ENCODE measurements at places on chromosomes 5 and 9. TPM values are rescaled to one million over a fixed set of nuclear protein-coding genes. Genes with fewer than 3 reads are reported as not detected.

DNA sequence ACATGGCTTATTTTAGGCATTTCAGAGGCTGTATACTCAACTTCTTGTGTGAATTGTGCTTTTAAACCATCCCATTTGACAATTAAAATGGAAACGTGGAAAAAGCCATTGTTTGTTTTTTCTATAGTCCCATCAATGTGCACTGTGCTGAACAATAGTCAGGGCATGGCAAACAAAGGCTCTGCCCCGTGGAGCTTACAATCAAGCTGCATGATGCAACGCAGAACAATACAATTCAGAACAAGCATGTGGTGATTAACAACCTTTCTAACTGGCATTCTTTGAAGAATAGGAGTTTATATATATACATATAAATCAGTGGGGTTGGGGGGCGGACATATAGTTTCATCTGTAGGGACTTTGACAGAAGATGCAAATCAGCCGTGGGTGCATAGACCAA lies 2125.4 kb upstream of the WWC1 start:
- DNase-seq = no peak

DNA sequence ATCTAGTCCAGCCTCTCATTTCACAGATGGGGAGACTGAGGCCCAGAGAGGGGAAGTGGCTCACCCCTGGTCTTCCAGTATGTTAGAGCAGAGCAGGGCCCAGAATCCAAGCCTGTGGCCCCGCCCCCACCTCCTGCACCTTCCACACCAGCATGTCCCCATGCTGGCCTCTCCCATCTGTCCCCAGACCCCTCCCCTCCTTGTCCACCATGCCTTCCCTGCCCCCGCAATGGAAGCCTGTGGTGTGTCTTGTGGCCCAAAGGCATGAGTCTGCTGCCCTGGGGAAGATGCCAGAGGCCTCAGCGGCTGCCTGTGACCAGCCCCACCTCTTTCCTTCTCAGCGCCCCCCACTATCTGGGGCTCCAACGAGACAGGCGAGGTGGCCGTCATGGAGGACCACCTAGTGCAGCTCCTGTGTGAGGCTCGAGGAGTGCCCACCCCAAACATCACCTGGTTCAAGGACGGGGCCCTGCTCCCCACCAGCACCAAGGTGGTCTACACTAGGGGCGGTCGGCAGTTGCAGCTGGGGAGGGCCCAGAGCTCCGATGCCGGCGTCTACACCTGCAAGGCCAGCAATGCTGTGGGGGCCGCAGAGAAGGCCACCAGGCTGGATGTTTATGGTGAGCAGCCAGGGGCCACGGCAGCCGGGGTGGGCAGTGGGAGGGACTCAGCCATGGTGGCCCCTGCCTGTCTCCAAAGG lies 87.2 kb downstream of the HMCN2 start:
- DNase-seq = no peak

DNA sequence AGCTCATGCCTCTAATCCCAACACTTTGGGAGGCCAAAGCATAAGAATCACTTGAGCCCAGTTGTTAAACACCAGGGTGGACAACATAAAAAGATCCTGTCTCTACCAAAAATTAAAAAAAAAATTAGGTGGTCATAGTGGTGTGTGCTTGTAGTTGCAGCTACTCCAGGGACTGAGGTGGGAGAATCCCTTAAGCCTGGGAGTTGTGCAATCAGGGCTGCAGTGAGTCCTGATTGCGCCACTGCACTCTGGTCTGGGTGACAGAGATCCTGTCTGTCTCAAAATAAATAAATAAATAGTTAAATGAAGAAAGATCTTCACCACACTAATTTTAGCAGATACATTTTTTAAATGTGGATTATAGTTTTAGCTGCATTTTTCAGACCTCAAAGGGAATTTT lies 433.2 kb downstream of the MAT2B start:
- DNase-seq = no peak

GRCh38 chr9:134879664-134880483 lies 736 bp upstream of the FCN2 start:
- DNase-seq = no peak

- DNase-seq = no peak
Observed at GRCh38 chr9:117218951-117219350, 195.9 kb downstream of the ASTN2 start.

DNA sequence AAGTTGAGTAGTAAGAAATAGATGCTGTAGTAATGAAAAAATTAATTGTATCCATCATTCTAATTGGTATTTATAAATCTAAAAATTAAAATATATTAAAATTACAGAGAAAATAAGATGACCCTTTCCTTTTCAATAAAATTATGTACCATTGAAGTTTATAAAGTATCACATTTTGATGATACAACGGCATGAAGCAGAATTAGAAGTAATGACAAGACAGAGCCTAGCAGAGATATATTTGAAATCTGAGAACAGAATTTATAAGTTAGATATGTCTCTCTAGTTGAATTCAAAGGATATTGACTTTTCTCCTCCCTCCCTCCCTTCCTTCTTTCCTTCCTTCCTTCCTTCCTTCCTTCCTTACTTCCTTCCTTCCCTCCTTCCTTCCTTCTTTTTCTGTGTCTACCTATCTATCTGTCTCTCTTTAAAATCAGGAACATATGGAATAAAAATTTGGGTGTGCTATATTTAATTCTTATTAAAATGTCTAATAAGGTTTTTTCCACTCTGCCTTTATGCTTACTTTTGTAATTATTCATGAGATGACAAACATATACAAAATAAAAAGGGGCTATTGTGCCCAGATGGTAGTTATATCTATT lies 258.5 kb upstream of the CD180 start:
- no peak for DNase-seq

DNA sequence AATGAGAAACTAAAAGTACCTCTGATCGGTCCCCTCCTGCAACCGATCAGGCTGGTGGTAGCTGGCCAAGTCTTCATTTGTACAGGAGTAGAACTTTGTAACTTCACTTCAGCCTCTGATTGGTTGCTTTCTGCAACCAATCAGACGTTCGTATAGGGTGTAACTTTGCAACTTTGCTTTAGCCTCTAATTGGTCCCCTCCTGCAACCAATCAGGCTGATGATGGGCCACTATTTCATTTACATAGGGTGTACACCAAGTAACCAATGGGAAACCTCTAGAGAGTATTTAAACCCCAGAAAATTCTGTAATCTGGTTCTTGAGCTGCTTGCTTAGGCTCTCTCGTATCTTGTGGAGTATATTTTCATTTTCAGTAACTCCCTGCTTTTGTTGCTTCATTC lies 445.5 kb downstream of the MED10 start:
- no peak for DNase-seq

DNA sequence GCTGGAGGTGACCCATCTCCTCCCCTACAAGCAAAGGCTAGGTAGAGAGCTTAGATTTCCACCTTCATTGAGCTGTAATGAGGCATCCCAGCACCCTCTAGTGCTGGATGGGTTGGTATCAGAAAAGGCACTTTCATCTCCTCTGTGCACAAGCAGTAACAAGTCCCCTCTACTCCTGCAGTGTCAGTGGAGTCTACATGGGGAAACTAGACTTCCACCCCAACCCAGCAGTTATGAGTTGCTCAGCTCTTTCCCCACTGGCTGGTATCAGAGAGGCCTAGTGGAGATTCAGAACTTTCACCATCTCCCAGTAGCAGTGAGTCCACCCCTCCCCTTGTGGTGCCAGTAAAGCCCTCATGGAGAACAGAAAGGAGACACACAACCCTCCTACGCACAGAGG lies 17.9 kb downstream of the FCN1 start:
- no peak for DNase-seq

DNA sequence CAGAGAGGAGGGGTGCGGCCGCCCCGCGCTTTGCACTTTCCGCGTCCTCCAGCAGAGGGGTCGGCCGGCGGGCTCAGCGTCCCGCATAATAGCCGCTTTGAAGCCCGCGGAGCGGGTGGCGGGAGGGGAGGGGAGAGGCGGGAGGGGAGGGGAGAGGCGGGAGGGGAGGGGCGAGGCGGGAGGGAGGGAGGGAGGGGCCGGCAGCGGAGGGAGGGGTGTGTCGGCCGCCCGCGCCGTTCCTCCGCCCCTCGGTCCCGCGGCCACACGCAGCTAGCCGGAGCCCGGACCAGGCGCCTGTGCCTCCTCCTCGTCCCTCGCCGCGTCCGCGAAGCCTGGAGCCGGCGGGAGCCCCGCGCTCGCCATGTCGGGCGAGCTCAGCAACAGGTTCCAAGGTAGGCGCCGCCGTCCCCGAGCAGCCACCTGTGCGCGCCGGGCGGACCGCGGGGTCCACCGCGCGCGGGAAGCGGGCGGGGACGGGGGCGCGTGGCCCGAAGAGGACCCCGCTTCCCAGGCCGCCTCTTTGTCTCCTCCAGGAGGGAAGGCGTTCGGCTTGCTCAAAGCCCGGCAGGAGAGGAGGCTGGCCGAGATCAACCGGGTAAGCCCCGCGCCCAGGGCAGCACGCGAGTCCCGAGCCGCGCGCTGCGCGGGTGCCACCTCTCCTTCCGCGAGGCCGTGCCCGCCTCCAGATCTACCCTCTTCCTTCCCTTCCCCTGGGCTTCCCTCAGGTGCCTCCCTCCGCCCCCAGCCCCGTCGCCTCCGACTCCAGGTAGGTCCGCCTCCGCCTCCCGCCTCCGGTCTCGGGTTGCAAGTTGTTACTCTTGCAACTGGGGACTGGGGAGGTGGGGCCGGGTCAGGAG lies at the start of gene AIF1L:
AIF1L (plus strand) TSS at position 263 of the 857 bp plus-strand sequence; CDS start at position 362, 99 bp downstream.
- DNase-seq = peak; percentile 58

DNA sequence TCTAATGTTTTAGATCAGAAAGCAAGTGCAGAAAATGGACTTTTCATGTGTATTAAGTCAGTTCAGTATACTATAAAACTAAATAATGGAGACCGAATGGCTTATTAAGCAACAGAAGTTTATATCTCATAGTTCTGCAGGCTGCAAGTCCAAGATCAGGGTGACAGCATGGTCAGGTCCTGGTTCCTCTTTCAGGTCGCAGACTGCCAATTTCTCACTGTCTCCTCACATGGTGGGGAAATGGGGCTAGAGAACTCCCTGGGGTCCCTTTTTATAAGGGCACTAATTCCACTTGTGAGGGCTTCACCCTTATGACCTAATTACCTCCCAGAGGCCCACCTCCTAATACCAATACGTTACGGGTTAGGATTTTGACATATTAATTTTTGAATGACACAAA lies 48.7 kb downstream of the RICTOR start:
- DNase-seq = no peak

DNA sequence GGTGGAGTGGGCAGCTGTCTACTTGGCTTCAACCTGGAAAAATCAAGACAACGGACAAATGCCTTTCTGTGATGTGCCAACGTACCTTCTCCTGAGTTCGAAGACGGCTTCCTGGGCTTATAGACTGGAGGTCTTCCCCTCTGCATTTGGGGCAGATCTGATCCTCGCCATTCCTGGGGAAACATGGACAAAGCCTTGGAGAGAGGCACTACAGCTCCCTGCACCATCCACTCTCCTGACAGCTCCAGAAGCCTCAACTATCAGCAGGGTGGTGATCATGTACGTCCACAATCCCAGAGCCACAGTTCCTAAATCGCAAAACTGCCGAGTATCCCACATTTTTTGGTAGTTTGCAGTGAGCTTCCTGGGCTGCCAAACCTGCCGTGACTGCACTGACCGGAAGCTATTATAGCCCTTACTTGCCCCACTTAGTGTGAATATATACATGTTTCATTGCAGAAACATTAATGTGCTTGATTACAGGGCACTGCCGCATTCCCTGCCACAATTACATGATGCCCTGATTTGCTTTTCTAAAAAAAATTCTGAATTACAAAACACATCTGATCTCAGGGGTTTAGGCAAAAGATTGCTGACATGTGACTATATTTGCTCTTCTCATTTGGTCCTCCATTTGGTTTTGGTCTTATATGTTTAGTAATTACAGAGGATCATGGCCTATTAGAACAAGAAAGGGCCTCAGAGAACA lies 2.8 kb downstream of the TRAF1 start:
- no peak for DNase-seq

DNA sequence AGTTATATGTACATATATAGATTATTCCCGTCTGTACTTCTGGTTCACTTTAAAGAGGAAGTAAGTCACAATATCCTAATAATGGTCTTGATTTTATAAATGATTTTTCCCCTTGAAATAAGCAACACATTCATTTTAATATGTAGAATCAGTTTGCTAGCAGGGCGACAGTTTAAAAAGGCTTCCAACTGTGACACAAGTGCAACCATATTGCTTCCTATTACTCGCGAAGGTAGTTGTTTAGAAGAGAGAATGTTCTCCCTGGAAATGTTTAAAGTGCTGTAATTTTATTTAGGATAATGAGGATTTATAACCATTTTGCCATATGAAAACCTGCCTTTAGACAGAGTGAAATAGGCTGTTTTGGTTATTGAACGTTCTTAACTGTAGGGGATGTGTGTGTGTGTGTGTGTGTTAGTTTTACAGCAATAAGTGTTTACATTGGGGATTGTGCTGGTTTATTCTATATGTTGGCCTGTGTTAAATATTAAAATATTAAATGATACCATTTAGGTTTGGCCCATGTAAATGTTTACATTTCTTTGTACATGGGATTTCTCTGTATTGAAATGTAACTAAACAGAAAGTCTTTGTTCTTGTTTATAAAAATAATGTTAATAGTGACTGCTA lies 138.3 kb downstream of the PBX3 start:
- DNase-seq = no peak

GRCh38 chr5:158485604-158486081 lies 614.1 kb downstream of the EBF1 start:
- DNase-seq = no peak

DNA sequence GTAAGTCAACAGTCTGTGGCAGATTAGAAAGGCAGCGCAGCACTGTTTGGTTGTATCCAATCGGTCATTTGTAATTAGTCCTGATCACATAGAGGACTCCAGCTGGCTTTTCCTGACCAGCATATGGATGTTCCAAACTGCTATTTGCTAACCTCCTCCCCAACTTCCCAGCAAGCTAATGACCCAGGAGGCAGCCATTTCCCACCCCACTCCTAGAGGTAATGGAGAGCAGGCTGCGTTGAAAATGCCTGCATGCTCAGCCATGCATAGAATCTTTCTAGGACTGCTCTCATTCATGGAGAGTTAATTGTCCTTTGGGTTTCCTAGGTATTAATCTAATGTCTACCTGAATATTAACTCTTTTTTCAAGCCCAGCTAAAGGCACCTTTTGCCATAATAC lies 850.6 kb upstream of the WWC1 start:
- DNase-seq = no peak

DNA sequence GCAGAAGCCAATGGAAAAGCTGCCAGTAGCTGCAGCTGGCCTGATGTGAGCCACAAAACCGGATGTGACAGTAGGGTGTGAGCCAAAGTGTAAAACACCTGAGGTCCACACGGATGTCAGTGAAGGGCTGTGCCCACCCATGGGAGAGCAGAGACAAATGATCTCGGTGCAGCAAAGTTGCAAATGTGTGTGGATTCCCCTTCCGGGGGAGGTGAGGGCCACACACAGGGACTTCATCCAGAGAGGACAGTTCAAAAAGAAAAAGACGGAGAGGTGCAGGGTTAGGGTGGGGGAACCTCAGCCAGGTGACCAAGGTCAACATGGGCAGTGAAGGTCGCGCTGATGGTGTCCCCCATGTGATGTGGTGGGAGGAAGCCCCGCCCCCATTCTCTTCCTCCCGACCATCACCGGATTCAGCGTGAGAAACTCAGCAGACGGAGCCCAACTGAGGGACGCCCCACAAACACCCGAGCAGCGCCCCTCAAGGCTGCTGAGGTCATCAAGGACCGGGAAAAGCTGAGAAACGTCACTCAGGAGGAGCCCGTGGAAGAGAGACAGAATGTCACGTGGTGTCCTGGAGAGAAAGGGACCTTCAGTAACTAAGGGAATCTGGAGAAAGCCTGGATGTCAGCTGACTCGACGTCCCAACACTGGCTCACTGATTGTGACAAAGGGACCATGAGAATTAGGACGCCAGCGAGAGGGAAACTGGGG lies 11.4 kb upstream of the PTGDS start:
- DNase-seq = no peak

Gene TRIM41
- 32.2 TPM for polyA plus RNA-seq

Gene LCN1
- polyA plus RNA-seq = not detected

Gene PCDHAC2
- 0.36 TPM for polyA plus RNA-seq

Gene TAS2R1
- polyA plus RNA-seq = not detected

Gene PCDHB12
- polyA plus RNA-seq = 4.7 TPM

Gene TLR4
- polyA plus RNA-seq = 10.1 TPM
